ENCODE measurements at places on chromosomes 7 and 10.

DNA sequence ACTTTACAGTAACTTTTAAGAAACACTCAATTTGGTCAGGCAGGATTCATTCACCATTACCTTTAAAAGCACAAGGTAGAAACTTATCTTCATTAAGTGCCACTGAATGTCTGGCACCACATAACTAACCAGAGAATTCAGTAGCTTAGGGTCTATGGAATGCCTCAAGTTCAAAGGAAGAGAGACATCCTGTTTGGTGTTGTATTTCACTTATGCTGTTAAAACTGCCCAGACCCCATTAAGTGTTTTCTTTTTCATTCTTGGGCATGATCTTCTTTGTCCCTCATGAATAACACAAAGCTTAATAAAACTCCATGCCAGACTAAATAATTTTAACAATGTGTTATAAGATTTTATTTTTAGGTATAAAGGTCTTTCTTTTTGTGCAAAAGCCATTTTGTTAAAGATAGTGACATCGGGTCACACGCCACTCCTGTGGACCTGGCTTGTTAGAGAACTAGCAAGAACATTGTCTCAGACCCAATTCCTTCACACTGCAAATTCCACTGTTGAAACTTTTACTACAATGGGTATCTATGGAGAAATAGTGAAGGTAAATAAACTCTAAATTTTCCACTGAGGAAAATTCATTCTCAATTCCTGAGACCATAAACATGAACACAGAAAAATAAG lies 221.0 kb downstream of the TWIST1 start:
- no peak for DNase-seq

DNA sequence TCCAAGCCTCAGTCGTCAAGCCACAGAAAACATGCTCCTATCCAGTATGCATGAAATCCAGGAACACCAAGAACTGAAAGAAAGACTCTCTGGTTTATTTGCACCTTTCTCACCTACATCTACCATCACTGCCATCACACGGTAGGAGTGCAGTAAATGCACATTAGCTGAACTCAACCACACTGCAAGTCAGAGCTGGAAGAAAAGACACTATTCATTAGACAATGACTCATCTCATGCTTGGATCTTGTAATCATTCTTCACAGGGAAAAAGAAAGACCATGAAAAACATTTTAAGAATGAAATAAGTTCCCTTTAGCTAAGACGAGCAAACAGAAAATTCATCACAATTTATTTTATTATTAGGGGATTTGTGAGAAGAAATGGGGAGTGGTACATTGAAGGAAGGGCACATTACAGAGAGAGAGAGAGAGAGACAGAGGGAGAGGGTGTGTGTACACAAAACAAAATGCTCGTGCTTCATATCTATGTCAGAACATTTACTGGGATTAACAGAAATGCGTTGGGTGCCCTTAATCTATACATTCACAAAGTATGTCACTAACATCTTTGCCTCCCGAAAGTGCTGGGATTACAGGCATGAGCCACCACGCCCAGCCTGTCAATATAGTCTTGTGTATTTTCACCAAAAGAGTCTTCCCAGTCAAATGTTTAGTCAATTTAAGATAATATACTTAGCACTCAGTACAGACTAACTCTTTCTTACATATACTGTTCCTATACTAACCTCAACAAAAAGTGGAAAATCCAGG lies 324.9 kb downstream of the PARD3 start:
- no peak for DNase-seq

DNA sequence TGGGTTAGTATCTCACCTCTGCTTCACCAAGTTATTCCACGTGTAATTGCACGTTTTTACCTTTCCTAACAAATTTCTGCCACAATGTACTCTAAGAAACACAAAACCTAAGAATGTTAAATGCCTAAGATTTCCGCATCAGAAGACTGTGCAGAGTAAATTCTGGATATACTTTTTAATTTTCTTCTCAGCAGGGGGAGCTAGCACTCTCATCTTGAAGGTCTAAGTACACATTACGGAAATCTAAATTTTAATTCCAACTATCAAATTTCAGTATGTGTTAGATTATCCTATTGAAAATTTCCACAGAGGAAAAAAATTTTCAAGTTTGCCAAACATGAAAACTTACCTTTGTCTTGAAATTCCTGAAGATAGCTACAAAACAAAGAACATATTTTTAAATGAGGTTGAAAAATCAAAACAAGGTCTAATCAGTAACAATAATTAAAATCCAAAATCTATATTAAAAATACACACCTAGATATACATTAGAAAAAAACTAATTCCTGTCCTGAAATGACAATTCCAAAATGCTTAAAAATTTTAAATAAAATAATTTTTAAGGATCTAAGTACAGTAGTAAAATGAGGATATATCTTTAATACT lies 10.5 kb downstream of the SKAP2 start:
- DNase-seq: no peak

DNA sequence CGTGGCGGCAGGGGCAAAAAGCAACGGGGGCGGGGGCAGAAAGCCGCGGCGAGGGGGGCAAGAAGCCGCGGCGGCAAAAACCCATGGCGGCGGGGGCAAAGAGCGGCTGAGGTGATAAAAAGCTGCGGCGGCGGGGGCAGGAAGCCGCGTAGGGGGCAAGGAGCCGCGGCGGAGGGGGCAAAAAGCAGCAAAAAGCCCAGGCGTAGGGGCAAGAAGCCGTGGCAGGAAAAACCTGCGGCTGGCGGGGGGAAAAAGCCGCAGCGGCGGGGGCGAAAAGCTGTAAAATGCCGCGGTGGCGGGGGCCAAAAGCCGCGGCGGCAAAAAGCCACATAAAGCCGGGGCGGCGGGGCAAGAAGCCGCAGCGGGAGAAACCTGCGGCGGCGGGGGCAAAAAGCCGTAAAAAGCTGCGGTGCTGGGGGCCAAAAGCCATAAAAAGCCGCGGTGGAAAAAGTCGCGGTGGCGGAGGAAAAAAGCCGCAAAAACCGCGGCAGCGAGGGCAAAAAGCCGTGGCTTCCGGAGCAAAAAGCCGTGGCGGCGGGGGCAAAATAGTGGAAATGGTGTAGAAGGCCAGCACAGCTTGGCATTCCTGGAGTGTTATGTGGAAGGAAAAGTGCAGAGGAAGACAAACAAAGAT lies 487.8 kb downstream of the ZNF33B start:
- DNase-seq: no peak

DNA sequence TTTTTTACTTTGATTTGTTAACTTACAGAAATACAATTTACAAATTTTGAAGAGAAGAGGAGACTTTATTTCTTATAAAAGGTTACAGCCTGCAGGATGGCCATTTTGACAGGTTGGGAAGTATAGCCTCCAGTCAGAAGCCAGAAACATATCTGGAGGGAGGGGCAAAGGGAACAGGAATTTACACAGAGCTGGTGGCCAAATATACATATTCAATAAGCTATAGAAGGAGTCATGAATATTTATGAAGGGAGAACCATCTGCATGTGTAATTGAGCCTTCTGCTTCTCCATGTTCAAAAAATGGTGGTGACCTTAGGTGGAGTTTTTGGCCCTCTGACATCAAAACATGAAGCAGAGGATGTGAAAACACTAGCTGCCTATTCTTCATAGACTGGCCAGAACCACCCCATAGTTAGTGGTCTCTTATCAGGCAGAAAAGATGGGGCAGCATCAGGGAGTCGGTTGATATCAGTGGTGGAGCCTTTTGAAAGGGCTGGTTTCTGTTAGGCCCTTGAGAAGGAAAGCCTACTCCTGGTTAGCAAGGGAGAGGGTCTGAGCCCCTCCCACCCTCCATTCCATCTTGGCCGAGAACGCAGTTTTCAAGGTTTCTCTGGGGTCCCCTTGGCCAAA lies 57.2 kb downstream of the ENTPD1 start:
- DNase-seq: no peak

GRCh38 chr7:4437916-4438315 lies 244.2 kb upstream of the FOXK1 start:
- DNase-seq: no peak

GRCh38 chr7:1110358-1110757 lies 22.4 kb downstream of the GPER1 start:
- no peak for DNase-seq

- no peak for DNase-seq
These were observed 389.6 kb downstream of the REEP3 start for GRCh38 chr10:63910806-63911205.

- no peak for DNase-seq
These were observed 108.9 kb upstream of the MKLN1 start for GRCh38 chr7:131218727-131219128.

GRCh38 chr7:131355917-131356777 lies 28.5 kb downstream of the MKLN1 start:
- DNase-seq: no peak

DNA sequence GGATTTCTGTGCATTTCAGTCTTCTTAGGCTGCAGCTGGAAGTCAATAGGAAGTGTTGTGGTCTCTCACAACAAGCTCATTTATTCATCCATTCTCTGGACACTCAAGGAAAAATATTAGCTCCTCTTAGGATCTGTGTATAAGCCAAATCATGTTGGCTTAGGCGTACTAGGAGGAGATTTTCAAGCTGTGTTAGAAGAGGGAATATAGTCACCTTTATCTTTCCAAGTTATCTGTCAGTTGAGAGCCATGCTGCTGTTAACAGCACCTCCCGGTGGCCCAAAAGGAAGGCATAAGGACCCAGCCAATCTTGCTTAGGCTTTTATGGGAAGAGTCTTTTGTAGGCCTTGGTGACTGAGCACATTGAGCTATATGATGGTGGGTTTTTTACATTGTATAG lies 220.0 kb downstream of the LRMDA start:
- no peak for DNase-seq

GRCh38 chr10:33133557-33133956 lies 175.5 kb upstream of the ITGB1 start:
- DNase-seq: no peak

- DNase-seq: no peak
These were observed 386 bp upstream of the AS3MT start for GRCh38 chr10:102868911-102869257.

GRCh38 chr7:131501930-131502685 lies 54.3 kb downstream of the PODXL start:
- no peak for DNase-seq

DNA sequence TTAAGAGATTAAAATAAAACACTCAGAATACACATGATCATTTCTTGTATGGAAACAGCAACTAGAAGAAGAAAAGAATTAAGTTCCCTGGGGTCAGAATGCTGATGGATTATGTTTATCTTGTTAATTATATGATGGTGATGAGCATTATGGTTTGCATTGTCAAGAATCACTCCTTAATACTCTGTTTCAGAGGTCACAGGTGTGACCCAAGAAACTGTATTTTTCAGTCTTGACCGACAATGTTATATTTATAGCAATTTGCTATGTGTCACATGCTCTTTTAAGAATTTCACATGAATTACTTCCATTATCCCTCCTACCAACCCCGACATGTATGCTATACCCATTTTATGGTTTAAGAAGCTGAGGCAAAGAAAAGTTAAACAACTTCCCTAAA lies 2.7 kb upstream of the CHRM2 start:
- DNase-seq: no peak

GRCh38 chr7:70416986-70417655 lies 714.8 kb upstream of the GALNT17 start:
- DNase-seq: no peak

GRCh38 chr10:76970711-76971519 lies 666.7 kb downstream of the KCNMA1 start:
- no peak for DNase-seq
